ENCODE measurements at places on chromosomes 5 and 9. TPM values are rescaled to one million over a fixed set of nuclear protein-coding genes. Genes with fewer than 3 reads are reported as not detected.

DNA sequence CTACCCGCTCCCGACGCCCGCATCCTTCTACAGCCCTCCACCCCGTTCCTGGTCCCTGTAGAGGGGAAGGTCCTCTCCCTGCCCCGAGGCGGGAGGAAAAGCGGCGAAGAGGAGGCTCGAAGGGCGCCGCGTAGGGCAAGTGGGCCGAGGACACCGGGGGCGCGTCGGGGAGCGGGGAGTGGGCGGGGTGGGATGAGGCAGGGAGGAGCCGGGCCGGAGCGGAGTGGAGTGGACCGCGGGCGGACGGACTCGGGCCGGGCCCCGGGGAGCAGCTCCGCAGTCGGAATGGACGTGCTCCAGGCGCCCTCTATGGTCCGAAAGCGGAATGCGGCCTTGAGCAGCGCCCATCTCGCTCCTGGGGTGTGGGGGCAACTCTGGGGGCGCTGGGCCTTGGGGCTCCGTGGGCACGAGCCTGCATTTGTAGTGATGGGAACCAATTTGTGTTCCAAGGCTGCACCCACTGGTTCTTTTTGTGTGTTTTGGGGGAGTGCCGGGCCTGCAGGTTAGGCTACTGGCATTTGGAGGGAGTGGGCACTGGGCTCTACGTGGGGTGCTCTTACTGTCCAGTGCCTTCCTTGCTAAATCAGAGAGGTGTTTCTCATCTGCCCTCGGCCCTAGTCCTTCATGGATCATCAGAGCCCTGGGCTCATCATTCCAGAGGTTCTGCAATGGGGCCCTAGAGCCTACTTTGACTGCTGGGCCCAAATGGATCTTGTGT lies 7.3 kb downstream of the IRX1 start:
- no peak for DNase-seq

- DNase-seq, result no peak
Measured at GRCh38 chr9:132969783-132970182, 8.7 kb upstream of the GFI1B start.

GRCh38 chr5:114524221-114524620 lies 162.4 kb downstream of the KCNN2 start:
- no peak for DNase-seq

The CCNI2 gene
- 1.4 TPM for total RNA-seq

The FAM153A gene
- total RNA-seq, result not detected

Data from HCT116 (cell line).